ENCODE measurements at places on chromosomes 3 and 15.

- no peak for DNase-seq
Measured at GRCh38 chr3:17825298-17825697, 82.9 kb upstream of the TBC1D5 start.

DNA sequence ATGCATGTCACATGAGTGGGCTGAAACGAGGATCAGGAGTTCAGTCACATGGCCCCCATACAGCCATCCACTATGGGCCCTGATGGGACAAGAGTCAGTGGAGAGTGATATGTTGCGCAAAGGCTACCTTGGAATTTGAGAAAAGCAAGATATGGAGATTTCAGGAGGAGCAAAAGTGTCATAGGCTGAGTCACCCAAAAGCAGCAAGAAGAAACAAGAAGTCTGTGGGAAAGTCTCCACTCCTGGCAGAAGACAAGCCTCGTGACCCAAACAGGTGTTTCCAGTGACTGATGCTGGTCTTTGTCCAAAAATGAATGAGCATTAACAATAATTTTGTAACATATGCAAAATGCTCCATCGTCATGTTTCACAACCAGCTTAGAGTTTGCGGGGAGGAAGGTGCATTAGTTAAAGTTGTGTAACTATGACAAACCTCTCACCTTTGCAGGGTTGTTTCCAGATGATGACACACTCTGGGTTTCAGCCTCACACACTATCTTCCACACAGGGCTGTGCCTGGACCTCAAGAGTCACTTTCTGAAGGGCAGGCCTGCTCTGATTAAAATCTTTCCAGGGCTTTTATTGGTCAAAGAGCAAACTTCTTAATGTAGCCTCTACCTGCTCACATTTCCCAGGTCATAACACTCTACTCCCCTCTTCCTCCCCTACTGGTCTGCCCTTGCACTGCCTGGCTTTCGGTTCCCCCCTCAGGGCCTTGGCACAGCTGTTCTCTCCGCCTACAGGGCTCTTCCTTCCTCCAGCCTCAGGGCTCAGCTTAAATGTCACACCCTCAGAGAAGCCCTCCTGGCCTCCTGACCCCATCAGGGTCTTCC lies 3.9 kb upstream of the DNASE1L3 start:
- DNase-seq = no peak

DNA sequence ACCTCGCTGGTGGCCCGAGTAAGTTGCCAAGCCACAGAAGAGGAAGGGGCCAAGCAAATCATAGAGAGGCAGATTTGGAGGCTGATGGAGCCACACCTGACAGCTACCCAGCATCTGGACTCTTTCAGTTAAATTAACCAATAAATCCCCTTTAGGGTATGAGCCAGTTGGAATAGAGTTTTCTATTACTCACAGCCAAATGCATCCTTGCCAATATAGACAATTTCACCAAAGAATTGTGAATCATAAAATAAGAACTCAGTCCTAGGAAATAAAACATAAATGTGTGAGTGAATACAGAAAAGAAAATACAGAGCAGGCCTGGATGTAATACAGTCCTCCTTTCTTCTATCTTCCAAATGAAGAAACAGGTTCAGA lies 161.6 kb upstream of the ANKRD28 start:
- DNase-seq = no peak

GRCh38 chr3:177041730-177042551 lies 155.3 kb downstream of the TBL1XR1 start:
- no peak for DNase-seq

GRCh38 chr3:130843441-130843840 lies 50.4 kb upstream of the ATP2C1 start:
- no peak for DNase-seq

DNA sequence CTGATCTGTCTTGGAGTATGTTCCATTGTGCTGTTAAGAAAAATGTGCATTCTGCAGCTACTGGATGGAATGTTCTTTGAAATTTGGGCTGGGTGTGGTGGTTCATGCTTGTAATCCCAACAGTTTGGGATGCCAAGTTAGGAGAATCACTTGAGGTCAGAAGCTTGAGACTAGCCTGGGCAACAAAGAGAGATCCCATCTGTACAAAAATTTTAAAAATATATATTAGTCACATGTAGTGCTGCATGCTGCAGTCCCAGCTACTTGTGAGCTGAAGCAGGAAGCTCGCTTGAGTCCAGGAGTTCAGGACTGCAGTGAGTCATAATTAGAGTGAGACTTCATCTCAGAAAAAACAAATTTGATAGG lies 62.8 kb upstream of the PLSCR4 start:
- DNase-seq = peak; percentile 86

- DNase-seq = no peak
Measured at GRCh38 chr3:192409838-192410683, 317.3 kb downstream of the FGF12 start.

DNA sequence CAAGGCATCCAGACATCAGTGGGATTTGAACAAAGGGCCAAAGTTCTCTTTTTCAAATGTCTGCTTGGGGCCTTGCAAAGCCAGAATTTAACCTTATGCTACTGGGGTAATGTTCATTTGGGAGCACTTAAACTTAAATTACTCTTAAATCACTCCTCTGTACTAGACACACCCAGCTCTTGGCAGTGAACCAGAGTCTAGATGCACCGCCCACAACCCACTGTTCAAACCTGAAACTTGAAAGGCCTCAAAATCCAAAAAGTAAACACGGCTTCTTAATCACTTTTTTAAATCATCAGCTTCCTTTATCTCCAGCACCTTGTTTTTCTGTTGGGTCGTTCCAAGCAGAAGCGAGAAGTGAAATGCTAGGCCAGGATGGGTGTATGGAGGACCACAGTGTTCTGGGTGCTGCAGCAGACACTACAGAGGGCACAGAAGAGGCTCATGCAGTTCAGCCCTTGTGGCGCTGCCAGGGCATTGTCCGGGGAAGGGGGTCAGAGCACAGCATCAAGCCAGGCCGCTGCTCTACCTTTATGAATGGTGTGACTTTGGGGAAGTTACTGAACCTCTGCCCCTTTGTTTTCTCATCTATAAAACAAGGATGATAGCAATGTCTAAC lies 28.8 kb downstream of the MECOM start:
- no peak for DNase-seq

- no peak for DNase-seq
Measured at GRCh38 chr15:70806992-70807712, 43.8 kb upstream of the UACA start.

- DNase-seq = no peak
Measured at GRCh38 chr3:149529099-149529498, 54.6 kb downstream of the TM4SF4 start.

GRCh38 chr3:49238274-49239127 lies 38.5 kb downstream of the C3orf62 start:
- no peak for DNase-seq

- DNase-seq = no peak
Measured at GRCh38 chr3:127137113-127137512, 55.8 kb upstream of the PRR23E start.

DNA sequence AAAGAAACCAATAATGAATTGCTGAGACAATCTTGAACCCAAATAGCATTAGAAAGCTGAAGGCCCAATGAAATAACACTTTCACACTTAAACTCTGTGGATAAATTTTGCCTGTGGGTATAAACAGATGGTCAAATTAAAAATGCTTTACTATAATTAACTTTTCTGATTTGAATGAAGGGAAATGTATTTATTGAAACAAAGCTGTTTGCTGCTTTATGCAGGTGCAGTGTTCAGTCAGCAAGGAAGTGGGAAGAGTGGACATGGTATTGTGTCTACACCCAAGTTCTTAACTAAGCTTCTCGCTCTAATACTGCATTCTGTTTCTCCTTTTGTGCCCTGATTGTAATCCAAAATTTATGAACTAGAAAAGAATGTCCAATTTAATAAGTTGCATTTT lies 31.8 kb downstream of the NME9 start:
- DNase-seq = no peak

DNA sequence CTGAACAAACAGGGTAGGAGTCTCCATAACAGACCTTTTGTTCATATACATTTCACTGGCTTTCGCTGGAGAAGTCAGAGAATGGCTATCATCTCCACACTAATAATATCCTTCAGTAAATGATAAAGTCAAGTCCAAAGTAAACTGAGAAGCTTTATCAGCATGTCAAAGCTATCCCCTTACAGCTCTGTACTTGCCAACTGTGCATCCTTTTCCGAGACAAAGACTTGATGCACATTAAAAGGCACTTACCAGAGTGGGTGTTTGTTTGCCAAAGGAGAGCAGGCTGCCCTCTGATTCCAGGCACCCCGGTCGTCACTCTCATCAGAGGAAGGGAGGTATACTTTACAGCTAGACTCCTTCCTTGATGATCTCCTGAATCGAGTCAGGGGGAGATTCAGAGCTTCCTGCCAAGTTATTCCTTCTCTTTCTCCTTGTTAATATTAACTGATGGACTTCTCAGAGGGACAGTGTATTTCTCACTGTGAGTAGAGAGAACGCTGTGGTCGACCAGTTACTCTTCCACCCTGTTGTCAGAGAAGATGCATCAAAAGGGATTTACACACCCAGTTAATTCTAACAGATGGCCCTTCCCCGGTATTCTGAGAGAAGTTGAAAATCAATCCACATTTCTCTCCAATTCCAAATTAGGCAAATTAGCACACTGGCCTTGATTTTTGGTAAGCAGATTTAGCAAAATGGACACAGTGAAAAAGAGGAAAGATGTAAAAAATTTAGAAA lies 504.7 kb upstream of the NR2F2 start:
- no peak for DNase-seq

DNA sequence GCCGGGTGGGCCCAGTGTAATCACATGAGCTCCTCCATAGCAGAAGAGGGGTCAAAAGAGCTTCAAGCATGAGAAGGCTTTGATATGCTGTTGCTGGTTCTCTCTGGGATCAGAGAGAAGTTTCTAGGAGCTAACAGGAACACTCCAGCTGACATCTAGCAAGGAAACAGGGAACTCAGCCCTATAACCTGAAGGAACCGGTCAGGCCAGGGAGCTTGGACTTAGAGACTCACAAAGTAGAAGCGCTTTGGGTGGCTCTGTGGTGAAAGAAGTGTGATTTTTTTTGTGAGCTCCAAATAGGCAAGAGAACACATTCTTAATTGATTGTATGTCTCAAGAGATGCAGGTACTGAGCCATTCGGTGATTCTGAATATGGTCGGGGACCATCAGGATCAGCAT lies 26.2 kb upstream of the EPHB1 start:
- no peak for DNase-seq

DNA sequence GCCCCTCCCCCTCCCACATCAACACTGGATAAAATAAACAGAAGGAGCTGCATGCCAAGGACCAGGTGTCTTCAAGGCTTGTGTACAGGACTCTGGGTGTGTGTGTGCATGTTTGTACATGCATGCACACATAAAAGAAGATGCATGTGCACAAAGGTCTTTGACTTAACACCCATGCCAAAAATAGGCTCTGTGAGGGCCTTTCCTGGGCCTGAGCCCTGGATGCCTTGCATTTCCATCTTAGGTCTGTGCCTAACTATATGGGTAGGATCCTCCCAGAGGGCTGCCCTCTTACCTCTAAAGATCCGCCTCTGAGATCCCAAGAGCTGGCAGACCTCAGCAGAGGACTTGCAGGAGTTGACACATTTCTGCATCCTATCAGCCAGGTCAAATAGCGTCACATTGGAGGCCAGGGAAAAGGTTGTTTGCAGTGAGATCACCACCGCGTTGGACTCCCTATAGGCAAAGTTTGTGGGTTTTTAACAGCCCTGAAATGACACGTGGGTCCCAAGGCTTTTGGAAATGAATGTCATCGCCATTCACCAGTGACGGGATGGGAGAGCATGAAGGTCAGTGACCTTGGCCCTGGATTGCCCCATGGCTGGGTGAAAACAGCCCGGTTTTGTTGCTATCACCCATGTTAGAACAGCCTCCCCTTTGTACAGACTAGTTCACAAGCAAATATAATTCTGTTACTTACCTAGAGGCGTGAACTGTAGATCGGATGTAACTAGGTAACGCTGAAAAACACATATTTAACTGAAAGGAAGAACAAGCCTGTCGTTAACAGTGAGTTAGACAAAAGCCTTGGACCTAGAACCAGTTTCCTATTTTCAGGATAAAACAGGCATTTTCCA lies 54.0 kb downstream of the HEG1 start:
- no peak for DNase-seq

DNA sequence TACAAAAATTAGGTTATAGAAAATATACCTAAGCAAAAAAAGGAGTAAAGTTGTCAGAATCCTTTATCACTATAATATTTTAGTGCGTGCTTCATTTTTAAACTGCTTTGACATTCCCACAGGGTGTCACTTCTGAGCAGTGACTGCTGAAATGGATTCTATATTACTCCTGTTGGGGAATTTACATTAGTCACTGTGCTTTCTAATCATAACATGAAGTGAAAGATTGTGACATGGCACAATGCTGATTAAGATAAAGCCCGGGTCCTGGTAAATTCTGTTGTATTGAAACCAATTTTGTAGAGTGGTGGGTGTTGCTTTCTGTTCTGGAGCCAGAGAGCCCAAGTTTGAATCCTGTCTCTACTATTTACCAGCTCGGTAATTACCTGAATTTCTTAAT lies 36.4 kb upstream of the EHHADH start:
- no peak for DNase-seq

- no peak for DNase-seq
Measured at GRCh38 chr3:184491867-184492615, 69.5 kb upstream of the EPHB3 start.

DNA sequence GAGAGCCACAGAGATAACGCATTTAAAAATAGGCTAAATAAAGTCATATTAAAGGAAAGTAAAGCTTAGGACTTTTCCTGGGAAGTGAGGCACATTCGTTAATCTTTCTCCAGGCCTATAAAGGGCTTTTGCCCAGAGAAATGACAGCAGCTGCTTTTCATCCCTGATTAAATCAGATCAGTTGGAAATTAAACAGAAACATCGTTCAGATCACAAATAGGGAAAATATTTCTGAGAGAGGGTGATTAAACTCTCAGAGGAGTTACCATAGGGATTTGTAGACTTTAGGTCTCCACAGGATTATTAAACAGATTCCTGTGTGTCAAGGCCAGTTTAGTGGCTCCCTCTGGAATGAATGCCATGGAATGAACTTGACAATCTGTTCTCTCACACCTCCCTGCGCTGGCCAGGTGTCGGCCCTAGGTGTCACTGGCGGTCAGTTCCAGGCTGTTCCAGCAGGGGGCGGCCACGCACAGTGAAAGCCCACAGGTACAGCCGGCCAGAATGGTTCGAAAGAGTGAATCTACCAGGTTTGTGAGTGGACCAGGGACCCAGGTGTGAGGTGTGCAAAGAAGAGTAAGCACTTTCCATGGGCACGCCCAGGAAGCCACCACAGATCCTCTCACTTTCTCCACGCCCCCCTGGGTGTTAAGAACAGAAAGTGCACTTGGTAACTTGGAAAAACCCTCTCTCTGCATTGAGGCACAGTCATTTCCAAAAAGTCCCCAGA lies 253.0 kb upstream of the RASGRP1 start:
- DNase-seq = no peak

DNA sequence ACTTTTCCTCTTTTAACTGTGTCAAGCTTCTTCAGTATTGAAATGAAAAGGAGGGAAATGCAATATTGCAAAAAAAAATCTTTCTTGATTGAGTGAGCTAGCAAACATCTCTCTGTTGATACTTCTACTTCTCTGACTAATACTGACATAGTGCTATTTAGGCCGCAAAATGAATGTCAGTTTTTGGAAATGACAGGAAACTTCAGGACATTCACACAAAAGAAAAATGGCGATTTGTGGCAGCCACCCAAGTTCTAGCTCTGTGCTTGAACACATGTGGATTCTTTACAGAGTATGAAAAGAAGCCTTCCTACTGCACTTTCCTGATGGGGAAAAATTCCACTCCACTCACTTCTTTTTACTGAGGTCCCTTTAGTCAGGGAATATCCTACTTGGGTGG lies 486.8 kb upstream of the ALCAM start:
- DNase-seq = no peak

GRCh38 chr3:24433838-24434591 lies 60.6 kb downstream of the THRB start:
- no peak for DNase-seq
